Globus pallidus (tissue), 1 donor: ENCODE measurements at places on chromosomes 5 and 9.
A peak's percentile ranks its signal among the peaks of the same experiment; 100 is the strongest.

- DNase-seq = no peak
These were observed 36.1 kb upstream of the KIF4B start for GRCh38 chr5:154977409-154977808.

GRCh38 chr5:54845567-54845941 lies 139.8 kb downstream of the ESM1 start:
- DNase-seq = peak; percentile 3

DNA sequence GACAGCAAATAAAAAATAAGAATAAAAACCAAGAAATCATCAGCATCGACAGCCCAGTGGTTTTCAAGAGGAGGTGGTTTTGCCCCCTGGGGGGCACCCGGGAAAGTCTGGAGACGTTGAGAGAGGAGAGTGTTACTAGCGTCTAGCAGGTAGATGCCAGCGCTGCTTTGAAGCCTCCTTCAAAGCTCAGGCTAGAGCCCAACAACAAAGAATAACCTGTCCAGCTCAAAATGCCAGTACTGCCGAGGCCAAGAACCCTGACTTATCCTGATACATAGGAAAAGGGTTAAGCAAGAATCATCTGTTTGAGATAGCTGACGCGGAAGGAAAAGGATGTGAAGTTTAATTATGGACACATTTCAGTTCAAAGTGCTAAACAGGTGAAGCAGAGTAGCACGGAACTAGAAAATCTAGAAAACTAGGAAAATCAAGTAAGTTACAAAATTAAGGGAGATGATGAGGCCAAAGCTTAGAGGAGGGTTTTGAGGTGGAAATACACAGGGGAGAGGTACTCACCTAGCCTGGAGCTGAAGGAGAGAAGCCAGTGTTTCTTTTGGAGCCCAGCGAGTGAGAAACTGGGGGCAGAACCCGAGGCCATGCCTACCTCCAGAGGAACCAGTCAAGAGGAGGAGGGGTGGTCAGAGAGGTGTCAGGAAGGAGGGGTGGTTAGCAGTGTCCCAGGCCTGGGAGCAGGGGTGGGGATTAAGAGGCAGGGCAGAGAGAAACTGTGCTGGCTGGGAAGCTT lies 121.0 kb upstream of the RETREG1 start:
- DNase-seq = no peak

DNA sequence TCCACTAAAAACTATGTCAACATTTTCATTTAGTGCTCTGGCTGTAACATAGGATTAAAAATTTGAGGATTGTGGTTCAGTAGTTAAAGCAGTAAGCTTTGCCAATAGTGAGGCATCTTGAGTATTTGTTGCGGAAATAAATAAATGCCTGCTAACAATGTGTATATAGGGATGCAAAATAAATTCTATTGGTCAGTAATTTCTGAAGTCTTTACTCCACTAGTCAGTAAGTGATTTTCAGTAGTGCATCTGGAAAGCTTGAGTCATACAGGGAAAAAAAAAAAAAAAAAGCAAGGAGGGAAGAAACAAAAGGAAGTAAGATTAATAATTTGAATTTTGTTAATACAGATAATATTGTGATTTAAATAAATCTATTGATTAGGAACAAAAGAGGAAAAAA lies 21.0 kb downstream of the NIPBL start:
- DNase-seq = no peak

- DNase-seq = no peak
These were observed 61.5 kb downstream of the FXN start for GRCh38 chr9:69097064-69097463.

- no peak for DNase-seq
These were observed 71.2 kb downstream of the UNC13B start for GRCh38 chr9:35232867-35233544.

DNA sequence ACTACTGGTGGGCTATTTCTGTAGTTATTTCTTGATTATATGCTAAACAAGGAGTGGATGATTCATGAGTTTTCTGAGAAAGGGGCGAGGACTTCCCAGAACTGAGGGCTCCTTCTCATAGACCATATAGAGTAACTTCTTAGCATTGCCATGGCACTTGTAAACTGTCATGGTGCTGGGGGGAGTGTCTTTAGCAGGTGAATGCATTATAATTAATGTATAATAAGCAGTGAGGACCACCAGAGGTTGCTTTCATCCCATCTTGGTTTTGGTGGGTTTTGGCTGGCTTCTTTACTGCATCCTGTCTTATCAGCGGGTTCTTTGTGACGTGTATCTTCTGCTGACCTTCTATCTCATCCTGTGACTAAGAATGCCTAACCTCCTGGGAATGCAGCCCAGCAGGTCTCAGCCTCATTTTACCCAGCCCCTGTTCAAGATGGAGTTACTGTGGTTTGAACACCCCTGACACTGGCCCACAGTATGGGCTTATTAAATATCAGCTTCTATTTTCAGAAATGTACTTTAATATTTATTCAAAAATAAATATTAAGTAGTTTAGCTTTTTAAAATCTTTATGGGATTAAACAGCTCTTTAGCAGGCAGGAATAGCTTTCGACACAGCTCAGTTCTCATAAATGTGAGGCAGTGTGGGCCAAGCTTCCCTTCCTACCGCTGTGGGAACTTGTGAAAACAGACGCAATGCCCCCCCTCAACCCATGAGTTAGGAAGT lies 44.4 kb downstream of the GALNT12 start:
- DNase-seq = no peak

DNA sequence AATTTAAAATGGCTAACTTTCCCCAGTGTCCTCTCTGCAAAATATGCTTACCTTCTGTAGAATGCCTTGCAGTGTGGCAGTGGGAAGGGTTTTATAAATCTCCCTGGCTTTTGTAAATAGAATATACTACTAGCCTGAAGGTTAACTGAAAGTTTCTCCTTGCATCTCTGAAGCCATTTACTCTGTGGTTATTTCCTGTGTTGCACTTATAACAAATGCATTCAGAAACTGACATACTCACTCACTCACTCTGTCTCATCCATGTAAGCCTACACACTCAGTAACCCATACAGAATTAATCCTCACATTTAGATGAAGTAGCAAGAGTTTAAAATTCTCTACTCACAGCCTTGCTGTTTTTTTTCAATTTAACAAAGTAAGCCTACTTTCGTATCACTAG lies 87.1 kb upstream of the SH3GL2 start:
- DNase-seq = no peak

- no peak for DNase-seq
These were observed 119.7 kb upstream of the TARS1 start for GRCh38 chr5:33321026-33321425.

DNA sequence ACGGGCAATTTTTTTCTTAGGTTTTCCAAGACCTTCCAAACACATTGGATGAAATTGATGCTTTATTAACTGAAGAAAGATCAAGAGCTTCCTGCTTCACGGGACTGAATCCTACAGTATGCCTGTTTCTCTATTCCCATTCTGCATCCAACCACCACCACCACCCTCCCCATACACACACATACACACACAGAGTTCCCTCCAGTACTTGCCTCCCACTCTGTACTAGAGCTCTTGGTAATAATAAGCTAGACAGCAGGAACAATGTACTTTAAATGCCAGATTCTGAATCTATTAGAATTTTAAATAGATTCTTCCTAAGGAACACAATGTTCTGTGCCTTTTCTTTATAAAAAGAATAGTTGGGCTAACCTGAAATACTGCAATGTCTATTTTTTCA lies 67.4 kb downstream of the KLF9 start:
- DNase-seq = no peak

- DNase-seq = no peak
These were observed 52.7 kb downstream of the PLK2 start for GRCh38 chr5:58407042-58407719.

- DNase-seq = no peak
These were observed 132.6 kb downstream of the MRPL36 start for GRCh38 chr5:1666812-1667588.

DNA sequence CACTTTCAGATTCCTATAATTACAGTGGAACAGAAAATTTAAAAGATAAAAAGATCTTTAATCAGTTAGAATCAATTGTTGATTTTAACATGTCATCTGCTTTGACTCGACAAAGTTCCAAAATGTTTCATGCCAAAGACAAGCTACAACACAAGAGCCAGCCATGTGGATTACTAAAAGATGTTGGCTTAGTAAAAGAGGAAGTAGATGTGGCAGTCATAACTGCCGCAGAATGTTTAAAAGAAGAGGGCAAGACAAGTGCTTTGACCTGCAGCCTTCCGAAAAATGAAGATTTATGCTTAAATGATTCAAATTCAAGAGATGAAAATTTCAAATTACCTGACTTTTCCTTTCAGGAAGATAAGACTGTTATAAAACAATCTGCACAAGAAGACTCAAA lies 29.5 kb downstream of the ZFYVE16 start:
- DNase-seq = no peak

GRCh38 chr5:130295235-130295634 lies 391.0 kb downstream of the CHSY3 start:
- no peak for DNase-seq

DNA sequence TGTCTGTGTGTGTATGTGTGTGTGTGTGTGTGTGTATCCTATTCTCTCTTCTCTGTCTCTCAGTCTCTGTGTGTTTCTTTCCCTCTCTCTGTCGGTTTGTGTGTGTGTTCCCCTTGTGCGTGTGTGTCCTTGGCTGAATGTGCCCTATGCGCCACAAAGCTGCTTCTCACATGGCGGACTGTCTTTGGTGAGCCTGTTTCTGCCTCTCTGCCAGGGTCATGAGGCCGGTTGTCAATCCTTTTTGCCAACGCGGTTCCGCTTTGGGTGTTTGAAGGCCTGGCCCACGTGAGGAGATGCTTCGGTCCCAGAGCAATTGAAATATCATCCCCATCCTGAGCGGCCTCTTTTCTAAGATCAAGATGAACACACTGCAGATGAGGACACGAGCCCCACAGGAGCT lies 476.0 kb downstream of the SPATA31A7 start:
- DNase-seq = no peak

DNA sequence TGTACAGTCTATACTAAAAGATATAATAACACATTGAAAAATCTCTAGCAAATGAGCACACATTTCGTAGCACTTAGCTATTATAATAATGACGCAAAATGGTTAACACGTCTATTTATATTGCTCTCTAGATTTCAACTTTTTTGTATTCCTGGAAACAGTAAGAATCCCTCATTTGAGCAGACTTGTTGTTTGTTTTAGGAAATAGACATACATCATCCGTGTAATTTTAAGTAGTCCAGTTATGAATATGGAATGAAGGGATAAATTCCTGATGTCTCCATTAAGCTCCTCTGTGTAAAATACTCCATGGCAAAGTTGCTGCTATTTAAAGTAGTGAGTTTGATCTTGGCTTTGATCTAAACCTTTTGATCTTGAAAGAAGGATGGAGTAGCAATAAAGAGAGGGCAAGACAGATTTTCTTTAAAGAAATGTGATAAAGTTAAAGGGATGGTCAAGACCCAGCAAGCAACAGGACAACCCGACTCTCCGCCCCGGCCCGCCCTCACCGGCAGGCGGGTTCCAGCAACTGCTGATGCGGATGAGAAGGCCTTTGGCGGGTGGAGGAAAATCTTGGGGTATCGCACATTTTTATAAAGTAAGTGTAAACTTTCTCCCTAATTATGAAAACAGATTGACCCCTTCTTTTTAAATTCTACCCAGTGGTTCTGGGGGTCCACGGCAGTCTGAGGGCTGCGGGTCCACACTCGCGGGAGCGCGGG lies 277.4 kb downstream of the AOPEP start:
- no peak for DNase-seq

DNA sequence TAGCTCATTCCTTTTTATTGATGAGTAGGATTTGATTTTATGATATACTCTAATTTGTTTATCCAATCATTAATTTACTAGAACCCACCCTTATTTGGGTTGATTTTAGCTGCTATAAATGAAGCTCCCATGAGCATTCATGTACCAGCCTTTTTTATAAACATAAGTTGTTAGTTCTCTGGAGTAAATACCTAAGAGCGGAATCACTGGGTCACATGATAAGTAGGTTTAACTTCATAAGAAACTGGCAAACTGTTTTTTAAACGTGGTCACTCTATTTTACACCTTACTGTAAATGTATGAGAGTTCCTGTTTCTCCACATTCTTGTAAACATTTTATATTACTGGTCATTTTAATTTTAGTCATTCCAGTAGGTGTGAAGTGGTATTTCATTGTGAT lies 364.6 kb downstream of the NPR3 start:
- DNase-seq = no peak

GRCh38 chr5:179805529-179806249 lies 977 bp downstream of the MGAT4B start:
- DNase-seq = no peak

DNA sequence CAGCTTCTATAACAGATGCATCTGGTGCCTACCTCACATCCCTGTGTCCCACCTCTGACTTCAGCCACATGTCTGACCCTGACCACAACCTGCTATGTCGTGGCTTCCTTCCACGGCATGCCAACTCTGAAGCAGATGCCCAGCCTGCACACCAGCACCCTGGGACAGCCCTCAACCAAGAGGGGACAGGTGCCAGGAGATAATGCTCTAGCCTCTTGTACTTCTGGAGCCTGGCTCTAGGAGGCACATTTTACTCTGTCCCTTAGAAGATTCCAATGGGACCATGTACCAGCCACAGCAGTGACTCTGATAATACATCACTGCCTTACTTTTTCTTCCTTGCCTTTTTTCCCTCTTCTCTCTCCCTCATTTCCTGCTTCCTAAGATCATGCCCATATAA lies 51.4 kb downstream of the EBF1 start:
- no peak for DNase-seq

- no peak for DNase-seq
These were observed 94.4 kb upstream of the SLC27A6 start for GRCh38 chr5:128870923-128871322.

GRCh38 chr5:174839196-174839595 lies 114.8 kb downstream of the MSX2 start:
- DNase-seq = peak; percentile 89

DNA sequence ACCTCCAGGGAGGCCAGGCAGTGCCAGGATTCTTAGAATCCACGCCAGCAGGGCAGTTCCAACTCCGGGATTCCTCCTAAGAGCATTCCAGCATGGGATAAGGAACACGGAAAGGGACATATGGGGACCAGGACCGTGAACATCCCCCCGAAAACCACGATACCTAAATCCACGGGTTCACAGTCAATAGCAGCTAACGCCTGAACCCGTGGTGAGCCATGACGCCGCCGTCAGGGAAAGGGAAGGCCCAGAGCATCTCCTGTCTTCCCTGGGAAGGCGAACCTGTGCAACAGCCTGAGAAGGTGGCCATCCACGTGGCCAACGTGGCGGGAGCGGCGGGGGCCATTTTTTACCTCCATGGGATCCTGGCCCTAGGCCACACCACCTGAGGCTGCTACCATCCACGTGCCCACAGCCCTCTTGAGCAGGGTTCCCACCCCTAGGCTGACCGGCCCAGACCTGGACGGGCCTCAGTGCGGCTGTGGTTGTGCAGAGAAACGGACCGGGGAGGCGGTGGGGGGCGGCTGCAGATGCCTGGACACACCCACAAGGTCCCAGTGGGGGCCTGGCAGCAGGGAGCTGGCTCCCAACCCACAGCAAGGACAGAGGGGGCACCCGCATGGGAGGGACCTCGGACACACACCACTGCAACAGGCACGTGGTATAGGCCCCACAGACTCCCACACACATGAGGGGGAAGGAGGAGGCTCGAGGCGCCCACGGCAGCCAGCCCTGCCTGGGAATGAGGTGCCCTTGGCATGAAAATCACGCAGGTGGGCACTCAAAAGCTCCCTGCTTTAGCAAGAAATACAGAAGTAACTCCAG lies 42.8 kb downstream of the SLC12A7 start:
- no peak for DNase-seq
